ENCODE measurements at places on chromosomes 3 and 15.
A peak's percentile ranks its signal among the peaks of the same experiment; 100 is the strongest.

DNA sequence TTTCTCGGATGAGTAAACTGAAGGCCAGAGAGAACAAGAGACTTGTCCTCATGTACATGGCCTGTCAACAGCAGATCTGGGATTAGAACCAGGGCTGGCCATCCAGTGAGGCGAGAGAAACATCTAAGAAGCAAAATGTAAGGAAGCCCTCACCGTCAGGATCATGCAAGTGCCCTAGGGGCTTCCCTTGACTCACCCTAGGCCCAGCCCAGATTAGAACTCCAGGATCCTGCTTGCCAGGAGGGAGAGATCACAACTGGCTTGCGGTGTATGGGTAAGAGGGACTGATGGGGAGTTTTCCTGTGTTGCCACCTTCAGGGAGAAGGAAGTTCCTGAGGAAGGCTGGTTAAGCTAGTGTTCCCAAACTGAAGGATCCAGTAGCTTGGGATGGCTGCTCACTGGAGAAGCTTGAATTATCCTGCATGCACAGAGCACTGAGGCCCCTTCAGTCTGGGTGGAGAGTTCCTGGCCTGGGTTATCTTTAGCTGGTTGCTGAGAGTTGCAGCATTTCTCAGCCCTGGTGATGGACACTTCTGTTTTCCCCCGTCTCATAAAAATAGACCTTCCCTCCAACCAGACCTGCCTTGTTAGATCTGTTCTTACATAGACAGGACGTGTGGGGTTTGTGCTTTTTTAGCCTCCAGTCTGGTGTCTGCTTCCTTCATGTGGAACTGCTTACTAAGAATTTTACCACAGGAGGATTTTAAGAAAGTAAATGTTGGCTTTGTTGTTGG, 28.2 kb upstream of the XIRP1 start:
- DNase-seq = no peak

DNA sequence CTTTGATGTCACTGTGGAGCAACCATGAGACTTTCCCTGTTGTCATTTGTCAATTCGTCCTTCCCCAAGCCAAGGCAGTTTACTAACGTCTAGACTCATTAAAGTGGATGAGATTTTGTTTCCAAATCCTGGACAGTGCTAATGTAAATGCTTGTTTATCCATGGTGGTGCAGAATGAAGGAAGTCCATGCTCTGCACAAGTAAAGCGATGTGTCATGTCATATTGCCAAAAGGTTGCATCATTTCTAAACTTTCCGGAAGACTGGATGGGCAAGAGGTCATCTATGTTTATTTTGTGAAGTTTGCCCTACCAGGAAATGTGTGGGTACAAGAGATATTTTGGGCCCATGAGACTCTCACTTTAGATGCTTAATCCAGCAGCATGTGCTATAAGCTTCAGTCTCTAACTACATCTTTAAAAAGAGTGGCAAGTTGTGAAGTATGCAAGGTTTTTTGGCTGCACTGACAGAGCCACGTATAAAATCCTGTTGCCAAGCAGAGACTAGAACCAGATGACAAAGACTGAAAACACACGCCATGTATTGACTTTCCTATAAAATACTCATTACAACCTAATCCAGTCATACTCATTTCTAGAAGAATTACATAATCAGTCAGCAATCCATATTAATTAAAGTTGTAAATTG, 72.1 kb upstream of the FNDC3B start:
- peak; percentile 91 for DNase-seq

GRCh38 chr3:171936191-171936841, 93.2 kb downstream of the TMEM212 start:
- DNase-seq = peak; percentile 79

DNA sequence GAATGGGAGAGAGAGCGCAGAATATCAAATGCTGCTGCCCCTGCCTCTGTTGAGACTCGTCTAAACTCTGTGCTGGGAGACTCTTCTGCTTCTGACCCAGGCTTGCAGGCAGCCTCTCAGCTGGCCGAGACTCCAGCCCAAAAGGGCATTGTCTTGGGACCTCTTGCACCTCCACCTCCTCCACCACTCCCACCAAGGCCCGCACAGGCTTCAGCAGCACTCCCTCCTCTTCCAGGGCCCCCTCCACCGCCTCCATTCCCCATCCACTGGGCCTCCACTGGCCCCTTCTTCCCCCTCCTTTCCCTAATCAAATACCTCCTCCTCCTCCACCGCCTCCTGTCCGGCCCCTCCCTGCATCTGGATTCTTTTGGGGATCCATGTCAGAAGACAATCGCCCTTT, 31.3 kb downstream of the GMNC start:
- DNase-seq = no peak

GRCh38 chr15:85753261-85753660, 41.5 kb downstream of the KLHL25 start:
- no peak for DNase-seq

GRCh38 chr3:4845882-4846281, 133.4 kb upstream of the BHLHE40 start:
- no peak for DNase-seq

GRCh38 chr3:180040966-180041365, 4.2 kb upstream of the PEX5L start:
- DNase-seq = no peak

DNA sequence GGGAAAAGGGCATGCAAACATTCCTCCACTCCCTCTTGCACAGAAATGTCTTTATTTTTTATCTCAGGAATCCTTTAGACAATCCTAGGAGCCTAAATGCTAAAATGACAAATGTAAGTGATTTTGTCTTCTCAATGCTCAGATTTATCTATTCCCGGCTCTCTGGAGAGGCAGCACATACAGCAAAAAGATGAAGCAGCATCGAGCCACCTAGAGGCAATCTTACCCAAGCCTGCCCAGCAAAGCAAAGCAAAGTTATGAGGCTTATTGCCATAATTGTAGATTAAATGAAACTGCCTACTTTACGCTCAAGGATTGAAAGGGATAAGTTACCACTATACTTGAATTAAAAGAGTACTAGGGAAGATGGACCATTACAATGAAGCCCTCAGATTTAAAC, 750.4 kb upstream of the NR2F2 start:
- DNase-seq = no peak

- DNase-seq = no peak
Measured at GRCh38 chr15:28936081-28936480, 50.3 kb downstream of the APBA2 start.
